CD8-positive, alpha-beta memory T cell (primary cell): ENCODE measurements at places on chromosomes 3 and 15.

DNA sequence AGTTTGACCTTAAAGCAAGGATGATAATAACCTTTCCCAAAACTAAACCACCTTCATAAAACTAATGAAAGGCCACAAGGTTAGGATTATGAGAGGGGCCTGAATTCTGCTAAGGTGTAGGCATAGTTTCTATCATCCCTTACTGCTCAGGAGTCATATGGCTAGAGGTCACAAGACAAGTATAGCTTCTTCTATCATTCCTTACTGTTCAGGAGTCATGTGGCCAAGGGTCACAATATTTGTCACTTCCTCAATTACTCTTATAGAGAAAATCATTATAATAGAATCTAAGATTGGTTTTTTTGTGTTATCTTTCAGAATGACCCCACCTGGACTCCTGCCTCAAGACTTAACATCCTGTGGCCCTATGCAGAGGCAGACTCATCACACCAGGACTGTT lies 36.6 kb downstream of the HERC1 start:
- DNase-seq = no peak

GRCh38 chr3:48445277-48445882 lies 1.2 kb upstream of the ATRIP start:
- no peak for DNase-seq

DNA sequence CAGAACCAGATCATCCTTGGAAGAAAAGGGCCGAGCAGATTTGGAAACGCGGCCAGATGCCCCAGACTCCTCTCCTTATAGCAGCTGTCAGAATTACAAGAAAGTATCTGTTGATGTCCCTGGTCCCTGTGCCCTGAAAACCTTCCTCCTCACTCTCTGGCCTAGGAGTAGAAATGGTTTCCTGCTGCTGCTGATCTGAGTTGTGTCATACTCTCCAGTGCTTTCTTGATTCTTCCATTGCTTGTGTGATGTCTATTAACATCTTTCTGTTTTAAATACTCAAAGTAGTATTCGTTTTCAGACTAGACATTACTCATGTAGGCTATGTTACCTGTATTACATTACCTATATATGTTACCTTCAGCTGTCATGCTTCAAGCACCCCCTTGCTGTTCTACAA lies 26.8 kb upstream of the HERC1 start:
- no peak for DNase-seq

GRCh38 chr3:71008350-71008935 lies 575.1 kb downstream of the FOXP1 start:
- no peak for DNase-seq

- DNase-seq = no peak
Measured at GRCh38 chr3:62529230-62529629, 155.9 kb upstream of the FEZF2 start.

DNA sequence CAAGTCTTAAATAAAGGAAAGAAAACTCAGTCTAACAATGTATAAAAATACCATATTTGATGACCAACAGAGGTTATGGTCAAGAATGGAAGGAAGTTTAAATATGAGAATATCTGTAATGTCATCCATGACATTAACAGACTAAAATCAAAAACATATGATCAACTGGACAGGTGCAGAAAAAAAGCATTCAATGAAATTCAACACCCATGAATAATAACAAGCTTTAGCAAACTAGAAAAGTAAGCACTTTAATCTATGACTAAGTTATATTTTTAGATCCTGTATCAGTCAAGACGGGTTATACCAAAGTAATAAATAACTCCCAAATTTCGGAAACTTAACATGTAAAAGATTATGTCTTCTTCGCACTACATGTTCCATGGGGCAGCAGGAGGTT lies 61.8 kb downstream of the CFAP20DC start:
- no peak for DNase-seq

GRCh38 chr3:144018776-144019175 lies 47.2 kb downstream of the DIPK2A start:
- DNase-seq = no peak

- DNase-seq = no peak
Measured at GRCh38 chr3:127915115-127915936, at the start of gene KBTBD12. Gene KBTBD12, plus strand, starts transcription at chr3:127915232. Its CDS starts 7,830 bp downstream, at chr3:127923062.

DNA sequence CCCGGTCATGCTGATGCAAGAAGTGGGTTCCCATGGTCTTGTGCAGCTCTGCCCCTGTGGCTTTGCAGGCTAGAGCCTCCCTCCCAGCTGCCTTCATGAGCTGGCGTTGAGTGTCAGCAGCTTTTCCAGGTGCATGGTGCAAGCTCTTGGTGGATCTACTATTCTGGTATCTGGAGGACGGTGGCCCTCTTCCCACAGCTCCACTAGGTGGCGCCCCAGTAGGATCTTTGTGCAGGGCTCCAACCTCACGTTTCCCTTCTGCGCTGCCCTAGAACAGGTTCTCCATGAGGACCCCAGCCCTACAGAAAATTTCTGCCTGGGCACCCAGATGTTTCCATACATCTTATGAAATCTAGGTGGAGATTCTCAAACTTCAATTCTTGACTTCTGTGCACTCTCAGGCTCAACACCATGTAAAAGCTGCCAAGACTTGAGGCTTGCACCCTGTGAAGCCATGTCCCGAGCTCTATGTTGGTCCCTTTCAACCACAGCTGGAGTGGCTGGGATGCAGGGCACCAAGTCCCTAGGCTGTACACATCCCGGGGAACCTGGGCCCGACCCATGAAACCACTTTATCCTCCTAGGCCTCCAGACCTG lies 238.4 kb upstream of the MDFIC2 start:
- DNase-seq = peak; percentile 52

- no peak for DNase-seq
Measured at GRCh38 chr3:16589120-16589519, 16.1 kb downstream of the DAZL start.

- no peak for DNase-seq
Measured at GRCh38 chr15:64225804-64226203, 63.0 kb upstream of the PPIB start.

GRCh38 chr15:36831125-36831903 lies 251.9 kb downstream of the CDIN1 start:
- DNase-seq = no peak

- peak; percentile 22 for DNase-seq
Measured at GRCh38 chr3:4290272-4290893, 12.8 kb upstream of the SETMAR start.

- no peak for DNase-seq
Measured at GRCh38 chr3:155334914-155335723, 41.6 kb upstream of the STRIT1 start.

- no peak for DNase-seq
Measured at GRCh38 chr3:17290894-17291293, 406.1 kb downstream of the PLCL2 start.

DNA sequence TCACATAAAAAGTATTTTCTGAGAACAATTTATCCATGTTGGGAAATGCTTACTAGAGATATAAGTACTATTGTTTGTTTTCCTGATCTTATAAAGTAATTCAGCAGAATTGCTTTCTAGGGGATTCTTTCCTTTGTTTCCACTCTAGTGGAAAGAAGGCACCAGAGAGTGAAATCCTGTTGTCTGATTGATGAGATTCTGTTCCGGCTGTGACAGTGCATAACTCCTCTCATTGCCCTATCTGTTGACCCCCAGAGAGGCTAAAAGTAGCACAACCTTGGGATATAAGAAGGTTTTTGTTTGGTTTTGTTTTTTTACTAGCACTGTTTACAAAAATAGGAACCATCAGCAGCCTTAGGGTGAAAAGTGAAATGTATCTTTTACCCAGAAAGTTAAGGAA lies 114.1 kb downstream of the ALCAM start:
- DNase-seq = no peak

GRCh38 chr15:27864086-27864485 lies 235.0 kb downstream of the OCA2 start:
- DNase-seq = no peak

DNA sequence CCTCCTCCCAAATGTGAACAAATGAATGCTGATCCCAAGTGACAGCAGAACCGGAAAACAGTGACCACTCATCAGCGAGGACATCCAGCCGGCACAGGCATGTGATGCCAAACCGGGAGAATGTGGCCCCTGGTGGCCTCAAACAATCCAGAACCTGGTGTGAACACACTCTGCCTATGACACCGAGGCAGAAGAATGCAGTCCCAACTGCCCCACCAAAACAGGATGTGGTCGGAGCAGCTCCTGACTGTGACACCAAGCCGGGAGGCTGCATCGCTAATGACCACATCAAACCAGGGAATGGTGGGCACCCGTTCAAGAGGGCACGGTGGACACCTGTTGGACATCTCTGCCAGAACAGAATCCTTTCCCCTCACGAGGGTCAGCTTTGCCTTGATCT lies 15.4 kb downstream of the SCN5A start:
- no peak for DNase-seq

DNA sequence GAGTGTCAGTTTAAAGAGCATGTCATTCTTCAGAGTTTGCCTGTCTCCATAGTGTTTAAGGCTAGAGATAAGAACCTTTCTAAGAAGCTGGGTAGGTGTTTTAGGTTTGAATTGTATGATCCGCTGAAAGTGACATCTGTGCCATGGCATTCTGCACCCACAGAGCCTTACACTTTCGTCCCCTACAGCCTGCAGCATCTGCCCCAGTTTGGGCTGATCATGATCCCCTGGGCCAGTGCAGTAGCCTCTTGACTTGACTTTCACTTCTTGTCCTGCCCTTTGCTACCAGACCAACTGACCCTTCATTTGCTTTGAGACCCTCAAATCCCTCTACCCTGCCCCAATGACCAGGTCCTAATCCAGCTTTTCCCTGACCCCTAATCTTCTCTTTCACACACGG lies 81.6 kb downstream of the SOX14 start:
- DNase-seq = no peak

DNA sequence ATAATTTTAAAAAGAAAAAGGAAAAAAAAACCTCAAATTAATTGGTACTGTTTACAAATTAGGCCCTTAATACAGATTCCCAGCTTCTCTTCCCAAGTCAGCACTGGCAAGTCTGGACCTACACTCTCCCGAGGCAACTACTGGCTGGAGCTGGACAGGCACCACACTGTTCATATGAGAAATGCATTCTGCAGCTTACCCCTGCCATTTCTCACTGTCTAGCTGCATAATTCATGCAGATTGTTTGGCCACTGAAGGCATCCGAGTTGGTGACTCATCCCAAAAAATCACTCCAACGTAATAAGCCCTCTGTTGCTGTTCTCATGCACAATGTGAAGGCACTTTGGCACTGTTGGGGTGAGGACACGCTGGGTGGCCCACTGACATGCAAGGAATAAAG lies 45.3 kb downstream of the ROPN1B start:
- no peak for DNase-seq

DNA sequence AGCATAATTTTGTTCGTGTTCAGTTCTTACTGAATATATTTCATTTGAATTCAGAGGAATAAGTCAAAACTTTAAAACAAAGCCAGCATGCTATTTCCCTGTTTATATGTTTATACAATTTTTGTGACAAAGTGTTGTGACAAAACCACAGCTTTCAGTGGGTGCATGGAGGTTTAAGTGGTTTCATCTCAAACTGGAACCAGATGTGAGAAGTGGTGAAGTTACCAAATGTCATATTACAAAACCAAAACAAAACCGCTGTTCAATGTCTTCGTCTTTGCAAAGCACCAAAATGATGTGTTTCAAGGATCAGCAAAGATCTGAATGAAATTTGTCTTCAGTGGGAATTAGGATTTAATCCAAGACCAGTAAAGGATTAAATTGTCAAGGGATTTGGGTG lies 59.3 kb upstream of the OSTN start:
- DNase-seq = no peak

DNA sequence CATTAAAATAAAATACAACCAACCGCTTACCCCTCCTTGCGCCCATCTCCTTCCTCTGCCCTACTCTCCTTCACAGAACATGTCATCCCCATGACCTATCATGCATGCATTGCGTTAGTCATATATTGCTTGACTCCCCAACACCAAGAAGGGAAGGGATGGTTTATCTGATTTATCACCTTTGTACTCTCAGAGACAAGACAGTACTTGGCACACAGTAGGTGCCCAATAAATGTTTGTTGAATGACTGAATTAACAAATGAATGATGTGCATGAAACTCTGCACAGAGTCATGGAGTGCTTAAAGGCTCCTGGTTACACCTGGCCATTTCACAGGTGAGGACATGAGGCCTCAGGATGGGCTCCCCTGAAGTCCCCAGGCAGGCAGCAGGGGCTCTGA lies 59.7 kb downstream of the IQSEC1 start:
- no peak for DNase-seq

DNA sequence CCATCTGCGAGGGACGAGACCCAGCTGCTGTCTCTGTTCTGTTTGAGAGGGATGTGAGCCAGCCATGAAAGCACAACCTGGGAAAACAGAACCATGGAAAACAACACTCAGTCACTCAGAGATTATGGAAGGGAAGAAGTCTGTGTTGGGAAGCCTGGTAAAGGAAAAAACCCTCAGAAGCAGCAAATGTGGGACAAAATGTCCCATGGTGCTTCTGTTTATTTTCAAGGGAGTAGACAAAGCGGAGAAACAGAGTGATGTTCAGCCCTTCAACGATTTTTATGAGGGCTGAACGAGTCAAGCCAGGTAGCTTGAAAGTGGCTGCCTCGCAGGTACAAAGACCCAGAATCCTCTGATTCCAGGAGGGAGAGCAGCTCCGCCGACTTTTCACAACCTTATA lies 59.3 kb downstream of the DCLK3 start:
- no peak for DNase-seq

GRCh38 chr15:90981681-90982080 lies 12.7 kb downstream of the PRC1 start:
- DNase-seq = no peak
